ENCODE measurements at places on chromosomes 1 and 21.

- no peak for DNase-seq
Observed at GRCh38 chr21:32004291-32004690, 131.5 kb downstream of the HUNK start.

GRCh38 chr21:19776076-19776475, 1222.1 kb upstream of the NCAM2 start:
- no peak for DNase-seq

GRCh38 chr1:229432905-229433304, 989 bp downstream of the ACTA1 start:
- DNase-seq = no peak

GRCh38 chr1:118075116-118075515, 109.9 kb downstream of the SPAG17 start:
- DNase-seq = no peak

DNA sequence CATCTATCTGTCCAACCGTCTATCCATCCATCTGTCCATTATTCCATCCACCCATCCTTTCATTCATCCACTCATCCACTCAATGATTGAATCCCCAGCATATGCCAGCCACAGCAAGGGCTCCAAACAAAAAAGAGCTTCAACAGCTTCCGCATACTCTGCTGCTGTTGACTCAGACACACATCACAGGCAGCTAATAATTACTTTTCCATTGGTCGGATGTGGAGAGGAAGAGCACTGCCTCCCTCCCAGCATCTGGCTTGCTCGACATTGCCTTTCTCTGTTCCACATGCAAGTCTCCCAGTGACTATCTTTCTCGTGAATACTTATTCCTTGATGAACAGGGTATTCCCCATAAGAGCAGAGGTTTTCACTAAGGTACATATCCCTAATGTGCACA, 176.5 kb downstream of the HIVEP3 start:
- no peak for DNase-seq

DNA sequence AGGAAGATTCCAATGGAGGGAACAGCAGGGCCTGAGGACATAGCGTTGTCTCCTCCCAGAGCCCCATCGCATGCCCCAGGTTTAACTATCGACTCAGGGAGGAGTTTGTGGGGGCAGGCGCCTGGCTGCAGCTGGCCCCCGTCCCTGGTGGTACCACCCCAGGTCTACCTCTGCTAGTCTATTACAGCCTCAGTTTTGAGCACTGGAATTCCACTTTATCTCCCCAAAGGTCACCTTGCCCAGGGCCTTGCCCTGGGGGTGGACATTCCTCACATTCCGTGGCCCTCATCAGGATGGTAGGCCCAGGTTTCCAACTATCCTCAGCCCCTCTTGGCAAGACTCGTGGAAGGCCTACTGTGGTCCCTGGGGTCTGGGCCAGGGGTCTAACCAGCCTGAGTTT, 65.4 kb upstream of the SSBP3 start:
- no peak for DNase-seq

DNA sequence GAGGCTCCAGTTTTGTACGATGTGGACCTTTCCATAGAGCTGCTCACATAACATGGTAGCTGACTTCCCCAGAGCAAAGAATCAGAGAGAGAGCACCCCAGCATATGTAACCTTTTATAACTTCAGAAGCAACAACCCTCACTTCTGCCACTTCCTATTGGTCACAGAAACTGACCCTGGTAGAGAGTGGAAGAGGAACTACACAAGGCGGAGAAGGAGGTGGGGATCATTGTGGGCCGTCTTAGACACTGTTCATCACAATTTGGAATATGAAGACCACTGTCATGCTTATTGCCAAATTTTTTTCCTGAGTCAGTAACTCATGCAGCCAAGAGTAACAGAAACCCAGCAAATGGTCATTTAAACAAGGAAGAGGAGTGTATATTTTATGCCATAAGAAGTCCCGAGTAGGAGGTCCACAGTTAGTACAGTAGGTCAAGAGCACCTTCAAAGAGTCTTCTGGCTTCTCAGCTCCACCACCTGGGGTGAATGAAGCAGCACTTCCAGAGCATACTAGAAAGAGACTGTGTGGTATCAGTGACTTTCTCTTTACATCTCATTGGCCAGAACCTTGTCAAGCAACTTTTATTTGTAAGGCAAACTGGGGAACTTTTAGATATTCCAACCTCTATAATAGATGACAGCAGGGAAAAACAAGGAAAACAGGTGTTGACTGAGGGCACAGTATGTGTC, 71.8 kb downstream of the ODF2L start:
- no peak for DNase-seq

- no peak for DNase-seq
Observed at GRCh38 chr1:177208920-177209319, 38.2 kb downstream of the BRINP2 start.

GRCh38 chr1:243293941-243294722, 38.3 kb downstream of the SDCCAG8 start:
- no peak for DNase-seq

DNA sequence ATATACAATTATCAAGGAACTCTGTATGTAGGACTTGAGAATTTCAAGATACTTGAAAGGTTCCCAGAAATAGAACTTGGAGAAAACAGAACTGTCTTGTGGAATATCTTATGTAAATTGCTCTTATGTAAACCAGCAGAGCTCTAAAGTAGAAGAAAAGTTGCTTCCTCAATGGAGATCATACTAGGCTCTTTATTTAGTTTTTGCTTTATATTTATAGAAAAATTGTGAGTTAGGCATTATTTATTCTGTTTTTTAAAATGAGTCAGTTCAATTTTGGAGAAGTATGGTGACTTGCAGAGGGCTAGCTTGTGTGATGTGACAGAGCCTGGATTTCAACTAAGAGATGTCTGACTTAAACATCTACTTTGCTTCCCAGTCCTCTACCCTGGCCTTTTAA, 40.4 kb downstream of the ATP6V1G3 start:
- no peak for DNase-seq

Measured in ecto neural progenitor cell (in vitro differentiated cells).